ENCODE measurements at places on chromosomes 4 and X. TPM values are rescaled to one million over a fixed set of nuclear protein-coding genes. Genes with fewer than 3 reads are reported as not detected.
A peak's percentile ranks its signal among the peaks of the same experiment; 100 is the strongest.

DNA sequence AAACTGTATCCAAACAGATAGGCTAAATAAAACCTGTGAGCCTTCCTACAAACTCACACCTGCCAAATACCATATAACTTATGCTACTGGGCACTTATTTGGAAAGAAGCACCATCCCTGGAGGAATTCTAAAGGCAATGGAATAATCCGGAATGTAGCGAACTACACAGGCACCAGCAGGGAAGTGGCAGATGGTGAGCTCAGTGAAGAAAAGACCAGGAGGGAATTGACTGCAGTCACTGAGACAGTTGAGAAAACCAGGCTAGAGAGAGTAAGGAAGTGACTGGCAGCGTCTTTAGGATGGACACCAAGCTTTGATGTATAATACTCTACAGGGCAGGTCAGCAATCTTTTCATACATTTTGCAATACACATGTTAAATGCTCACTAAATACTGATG is 16.3 kb downstream of the NDNF start:
- no peak for DNase-seq

Gene IL21
- not detected for polyA plus RNA-seq

- no peak for DNase-seq
Measured at GRCh38 chr4:152785639-152786615, 6.2 kb downstream of the ARFIP1 start.

Gene ADD1
- polyA plus RNA-seq, result 179 TPM

Gene SYNPO2
- polyA plus RNA-seq, result 145 TPM

DNA sequence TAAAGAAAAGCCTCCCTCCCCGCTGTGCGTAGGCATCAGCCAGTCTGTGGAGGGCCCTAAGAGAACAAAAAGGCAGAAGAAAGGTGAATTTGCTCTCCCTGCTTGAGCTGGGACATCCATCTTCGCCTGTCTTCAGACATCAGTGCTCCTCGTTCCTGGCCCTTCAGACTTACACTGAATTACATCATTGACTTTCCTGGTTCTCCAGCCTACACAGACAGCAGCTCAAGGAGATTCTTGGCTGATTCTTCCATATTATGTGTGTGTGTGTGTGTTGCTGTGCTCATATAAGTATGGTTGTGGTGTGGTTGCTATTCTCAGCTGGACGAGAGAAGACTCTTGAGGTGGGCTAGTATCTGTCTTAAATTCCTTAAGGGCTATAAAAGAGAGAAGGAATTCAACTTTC is 35.5 kb upstream of the CD99L2 start:
- no peak for DNase-seq

DNA sequence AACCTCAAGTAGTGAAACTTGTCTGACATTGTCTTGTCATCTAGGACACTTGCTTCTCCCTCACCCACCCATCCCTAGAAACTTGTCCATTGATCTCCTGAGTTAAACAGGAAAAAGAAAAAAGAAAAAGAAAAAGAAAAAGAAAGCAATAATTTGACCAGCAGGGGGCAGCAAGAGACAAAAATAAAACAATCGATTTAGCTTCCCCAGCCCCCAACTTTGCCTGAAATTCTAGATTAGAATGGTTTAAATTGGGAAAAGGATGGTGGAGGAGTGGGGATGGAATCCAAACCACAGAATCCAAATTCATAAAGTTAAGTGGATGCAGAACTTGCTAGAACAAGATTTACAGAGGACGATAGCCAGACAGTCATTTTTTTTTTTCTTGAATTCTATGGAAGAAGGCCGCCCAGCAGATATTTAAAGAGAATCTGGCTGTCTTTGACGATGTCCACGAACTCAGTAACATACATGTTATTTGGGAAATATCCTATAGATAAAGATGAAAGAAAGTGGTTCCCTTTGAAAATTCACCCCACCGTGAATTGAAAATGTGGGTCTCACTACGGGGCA is 282.9 kb downstream of the USP46 start:
- DNase-seq, result peak; percentile 66

DNA sequence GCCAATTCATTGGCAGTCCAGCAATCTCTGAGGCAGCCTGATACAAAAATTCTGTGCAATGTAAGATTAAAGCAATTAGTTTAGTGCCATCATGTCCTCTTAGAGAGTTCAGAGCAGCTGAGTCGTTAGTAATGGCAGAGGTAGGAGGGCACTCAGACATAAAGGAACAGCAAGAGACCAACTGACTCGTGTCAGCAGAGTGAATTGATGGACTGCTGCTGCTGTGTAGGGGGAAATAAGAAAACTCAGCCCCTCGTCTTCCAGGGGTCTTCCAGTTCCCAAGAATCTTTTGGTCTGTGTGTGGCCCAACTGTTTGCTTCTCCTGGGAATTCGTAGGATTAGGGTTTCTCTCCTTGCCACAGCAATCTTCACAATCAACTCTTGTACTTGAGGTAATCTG is 100.9 kb downstream of the TTC29 start:
- no peak for DNase-seq

DNA sequence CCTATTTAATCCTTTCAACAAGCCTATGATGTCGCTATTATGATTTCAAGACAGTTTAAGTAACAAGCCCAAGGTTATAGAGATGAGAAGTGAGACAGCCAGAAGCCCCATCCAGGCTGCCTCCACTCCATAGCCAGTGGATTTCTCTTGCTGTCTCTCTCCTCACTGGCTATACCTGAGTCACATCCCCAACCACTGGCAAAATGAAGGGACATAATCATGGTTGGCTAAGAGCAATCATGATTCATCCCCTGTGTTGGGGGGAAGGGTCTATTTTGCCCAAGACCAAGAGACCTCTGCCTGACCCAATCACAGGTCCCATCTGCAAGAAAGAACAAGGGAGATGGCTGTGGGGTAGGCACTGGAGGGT is 334.9 kb upstream of the GATB start:
- DNase-seq, result no peak

DNA sequence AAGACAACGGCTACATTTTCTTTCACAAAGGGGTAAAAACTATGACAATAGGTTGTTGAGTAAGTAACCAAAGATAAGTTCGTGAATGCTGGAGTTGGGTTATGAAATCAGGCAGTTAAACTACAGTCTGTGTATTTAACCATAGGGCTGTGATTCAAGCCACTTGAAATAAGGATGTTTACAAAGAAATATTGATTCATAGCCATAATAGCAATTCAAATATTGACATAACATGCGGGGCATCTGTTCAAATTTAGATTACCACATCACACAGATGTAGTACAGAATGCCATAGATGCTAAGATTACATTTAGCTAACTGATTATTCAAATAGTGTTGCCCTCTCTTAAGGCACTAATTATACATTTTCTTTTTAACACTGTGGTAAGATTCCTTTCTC is 364.1 kb downstream of the FSTL5 start:
- DNase-seq, result no peak

Gene ITIH6
- 0.62 TPM for polyA plus RNA-seq

Gene JADE1
- 20.9 TPM for polyA plus RNA-seq

Gene EGF
- polyA plus RNA-seq, result 5.1 TPM

GRCh38 chrX:56920338-56920997 is 74.9 kb downstream of the SPIN3 start:
- DNase-seq, result no peak

DNA sequence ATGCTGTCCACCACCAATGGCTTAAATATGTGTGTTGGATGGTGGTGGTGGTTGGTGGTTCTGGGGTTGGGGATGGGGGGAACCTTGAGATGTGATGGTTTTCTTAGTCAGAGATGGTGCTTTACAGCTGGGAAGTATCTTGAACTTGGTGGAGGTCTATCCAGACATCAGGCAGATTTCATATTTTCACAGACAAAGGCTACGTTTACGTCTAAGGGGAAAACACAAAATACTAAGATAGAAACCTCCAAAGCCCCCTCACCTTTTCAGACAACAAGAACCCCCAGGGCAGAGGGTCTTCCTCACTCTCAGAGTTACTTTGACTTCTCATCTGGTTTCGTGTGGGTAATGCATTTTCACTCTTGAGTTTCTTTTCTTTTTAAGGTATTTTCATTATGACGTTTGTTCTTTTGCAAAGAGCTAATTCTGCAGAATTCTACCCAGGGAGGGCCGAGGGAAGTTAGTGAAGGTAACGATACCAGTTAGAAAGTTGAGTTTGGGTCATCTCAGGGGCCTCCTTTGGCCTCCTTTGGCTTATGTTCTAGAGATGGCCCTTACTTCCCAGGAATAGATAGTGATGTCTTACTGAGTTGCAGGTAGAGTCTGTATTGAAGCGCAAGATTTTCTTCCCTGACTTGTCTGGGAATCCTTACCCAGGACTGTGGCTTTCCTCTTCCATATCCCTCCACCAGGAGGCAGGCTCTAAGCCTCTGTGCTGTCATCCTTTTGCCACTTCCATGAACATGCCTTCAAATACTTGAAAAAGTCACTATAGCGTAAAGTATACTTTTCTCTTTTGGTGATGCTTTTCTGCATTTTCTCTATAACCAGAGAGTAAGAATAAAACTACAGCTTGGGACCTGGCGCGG is 31.9 kb downstream of the RHOH start:
- no peak for DNase-seq

DNA sequence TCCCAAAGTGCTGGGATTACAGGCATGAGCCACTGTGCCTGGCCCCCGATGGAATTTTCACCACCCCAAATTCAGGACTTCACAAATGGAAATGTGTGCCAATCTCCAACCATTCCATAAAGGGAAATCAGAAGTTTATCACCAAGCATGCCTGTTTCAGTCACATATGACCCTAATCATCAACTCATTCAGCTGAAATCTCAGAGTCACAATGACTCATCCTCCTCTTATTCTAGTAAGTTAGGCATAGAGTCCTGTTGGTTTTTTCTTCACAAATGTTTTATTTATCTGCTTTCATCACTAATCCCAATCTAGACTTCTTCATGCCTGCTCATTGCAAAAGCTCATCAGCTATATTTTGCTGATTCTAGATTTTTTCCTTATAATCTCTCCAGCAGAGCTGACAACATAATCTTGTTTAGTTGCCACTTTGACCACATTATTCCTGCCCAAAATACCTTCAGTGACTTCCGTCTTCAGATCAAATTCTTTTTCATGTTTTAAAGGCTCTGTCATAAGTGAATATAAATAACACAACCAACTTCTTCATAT is 83.3 kb downstream of the SLC7A11 start:
- no peak for DNase-seq

Gene SLC49A3
- 18.9 TPM for polyA plus RNA-seq

DNA sequence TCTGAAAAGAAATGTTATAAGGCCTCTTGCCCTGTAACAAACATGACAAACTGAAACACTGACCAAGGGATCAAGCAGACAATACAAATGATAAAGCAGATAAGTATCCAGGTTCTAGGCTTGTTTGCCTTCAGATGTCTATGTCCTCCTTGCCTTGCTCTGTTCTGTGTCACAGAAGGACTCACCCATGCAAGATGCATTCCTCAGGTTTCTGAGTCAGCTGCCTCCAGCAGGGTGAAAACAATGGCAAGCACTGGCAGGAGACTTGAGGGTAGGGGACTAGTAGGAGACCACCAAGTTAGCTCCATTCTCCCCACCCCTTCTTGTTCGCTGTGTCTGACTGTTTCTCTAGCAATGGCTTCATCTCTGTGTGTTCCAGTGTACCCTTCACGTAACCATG is 76.6 kb upstream of the CXXC4 start:
- no peak for DNase-seq

Gene DCHS2
- 11.3 TPM for polyA plus RNA-seq

GRCh38 chrX:119045884-119046283 is 26.9 kb upstream of the CT47C1 start:
- DNase-seq, result no peak

DNA sequence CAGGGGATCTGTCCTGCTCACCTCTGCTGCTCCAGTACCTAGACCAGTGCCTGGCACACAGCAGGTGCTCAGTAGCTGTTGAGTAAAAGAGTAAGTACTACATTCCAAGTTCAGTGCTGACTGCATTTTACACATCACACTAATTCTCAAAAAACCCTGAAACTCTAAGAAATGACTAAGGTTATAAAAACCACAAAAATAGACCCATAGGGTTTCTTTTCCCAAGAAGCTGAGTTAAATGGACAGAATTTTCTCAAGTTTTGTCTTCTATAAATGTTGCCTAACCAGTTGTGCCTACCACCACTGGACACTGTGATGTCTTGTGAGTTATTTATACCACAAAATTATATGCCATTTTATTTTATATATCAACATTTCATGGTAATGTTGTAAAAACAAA is 78.9 kb upstream of the RXFP1 start:
- no peak for DNase-seq

- DNase-seq, result peak; percentile 79
Measured at GRCh38 chr4:8898419-8898818, 26.8 kb upstream of the HMX1 start.

DNA sequence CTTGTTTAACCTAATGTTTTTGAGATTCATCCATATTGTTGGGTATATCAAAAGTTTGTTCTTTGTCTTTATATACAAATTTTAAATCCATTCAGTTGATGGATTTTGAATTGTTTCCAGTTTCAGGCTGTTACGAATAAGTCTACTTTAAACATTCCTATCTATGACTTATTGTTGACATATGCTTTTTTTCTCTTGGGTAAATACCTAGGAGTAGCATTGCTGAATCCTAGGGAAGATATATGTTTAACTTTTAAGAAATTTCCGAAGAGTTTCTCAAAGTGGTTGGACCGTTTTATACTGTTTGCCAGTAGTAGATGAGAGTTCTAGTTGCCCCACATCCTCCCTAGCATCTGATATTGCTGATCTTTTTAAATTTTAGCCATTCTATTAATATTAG is 60.9 kb upstream of the IL13RA1 start:
- no peak for DNase-seq

DNA sequence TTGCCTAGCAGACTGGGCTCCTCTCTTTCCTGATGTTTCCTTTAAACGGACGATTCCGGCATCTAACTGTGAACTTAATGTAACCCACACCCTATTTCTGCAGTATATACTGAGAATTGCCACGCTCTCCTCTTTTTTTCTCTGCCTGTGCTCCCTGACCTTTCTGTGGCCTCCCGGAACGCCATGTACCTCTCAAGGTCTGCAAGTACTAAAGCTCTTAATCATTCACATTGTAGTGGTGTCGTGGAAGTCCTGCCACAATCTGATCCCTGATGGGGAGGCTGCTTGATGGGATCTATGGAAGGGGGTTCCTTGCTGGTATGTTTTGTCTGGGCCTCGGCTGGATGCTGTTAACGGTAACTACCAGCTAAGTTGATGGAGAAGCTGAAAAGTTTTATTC is 302.9 kb upstream of the EPHA5 start:
- DNase-seq, result no peak

All from muscle of back (tissue), 13 donors.